ENCODE measurements at places on chromosomes 7 and 10. TPM values are rescaled to one million over a fixed set of nuclear protein-coding genes. Genes with fewer than 3 reads are reported as not detected.

The GIMAP7 gene
- 8.2 TPM for total RNA-seq

- no peak for DNase-seq
These were observed 173.2 kb downstream of the RTKN2 start for GRCh38 chr10:62095181-62096122.

DNA sequence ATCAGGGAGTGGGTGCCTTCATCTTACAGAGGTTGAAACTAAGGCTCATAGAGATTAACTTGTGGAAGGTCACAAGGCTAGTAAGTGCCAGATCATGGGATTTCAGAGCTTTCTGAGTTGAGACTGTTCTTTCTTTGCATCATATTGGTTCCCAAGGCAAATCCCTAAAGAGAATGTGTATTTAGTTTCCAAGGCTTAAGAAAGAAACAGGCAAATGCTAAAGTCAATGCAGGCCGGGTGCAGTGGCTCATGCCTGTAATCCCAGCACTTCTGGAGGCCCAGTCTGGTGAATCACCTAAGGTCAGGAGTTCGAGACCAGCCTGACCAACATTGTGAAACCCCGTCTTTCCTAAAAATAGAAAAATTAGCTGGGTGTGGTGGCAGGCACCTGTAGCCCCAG lies 19.8 kb downstream of the CDK1 start:
- DNase-seq: no peak

- no peak for DNase-seq
These were observed 440.1 kb upstream of the NFE2L3 start for GRCh38 chr7:25711940-25712339.

DNA sequence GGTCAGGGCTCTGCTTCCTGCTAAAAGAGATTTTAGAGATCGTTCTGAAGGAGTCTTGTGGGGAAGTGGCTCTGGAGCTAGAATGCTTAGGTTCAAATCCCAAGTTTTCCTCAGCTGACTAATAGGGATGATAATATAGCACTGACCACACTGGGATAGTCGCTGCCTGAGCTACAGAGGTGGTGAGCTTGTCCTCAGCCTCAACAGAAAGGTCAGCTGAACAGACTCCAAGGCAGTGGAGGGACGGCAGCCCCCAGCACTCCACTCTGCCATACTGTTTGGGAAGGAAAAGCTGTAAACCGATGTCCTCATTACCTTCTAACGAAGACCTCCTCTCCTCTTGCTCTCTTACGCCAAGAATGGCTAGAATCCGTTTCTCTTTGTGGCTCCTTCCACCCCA lies 36.2 kb downstream of the KAT6B start:
- DNase-seq: no peak

GRCh38 chr7:80918909-80919721 lies at the start of gene SEMA3C:
SEMA3C (minus strand) TSS chr7:80919051; CDS start chr7:80916781, 2,270 bp downstream.
- peak; percentile 84 for DNase-seq

GRCh38 chr10:49257154-49257553 lies 41.8 kb upstream of the C10orf71 start:
- no peak for DNase-seq
